ENCODE measurements at places on chromosomes 7 and 10.

- DNase-seq, result no peak
Observed at GRCh38 chr10:110222641-110223297, 15.4 kb downstream of the MXI1 start.

GRCh38 chr7:841943-842342 lies 9.7 kb downstream of the SUN1 start:
- DNase-seq, result no peak

DNA sequence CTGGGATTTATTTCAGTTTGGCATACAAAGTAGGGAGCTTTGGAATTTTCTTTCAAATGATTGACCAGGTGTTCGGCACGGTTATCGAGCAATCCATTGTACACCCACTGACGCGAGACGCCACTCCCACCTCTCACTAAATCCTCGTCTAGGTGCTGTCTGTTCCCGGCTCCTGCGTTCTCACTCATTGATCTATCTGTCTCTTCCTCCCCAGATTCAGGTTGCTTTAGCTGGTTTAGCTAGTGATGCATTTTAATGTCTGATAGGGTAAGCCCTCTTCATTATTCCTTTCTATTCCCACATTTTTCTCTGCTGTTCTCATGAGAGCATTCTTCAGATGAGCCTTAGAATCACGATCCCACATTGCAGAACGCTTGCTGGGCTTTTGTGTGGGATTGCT lies 91.7 kb downstream of the ELFN1 start:
- DNase-seq, result no peak

- no peak for DNase-seq
Observed at GRCh38 chr7:36860681-36861080, 136.4 kb upstream of the AOAH start.

DNA sequence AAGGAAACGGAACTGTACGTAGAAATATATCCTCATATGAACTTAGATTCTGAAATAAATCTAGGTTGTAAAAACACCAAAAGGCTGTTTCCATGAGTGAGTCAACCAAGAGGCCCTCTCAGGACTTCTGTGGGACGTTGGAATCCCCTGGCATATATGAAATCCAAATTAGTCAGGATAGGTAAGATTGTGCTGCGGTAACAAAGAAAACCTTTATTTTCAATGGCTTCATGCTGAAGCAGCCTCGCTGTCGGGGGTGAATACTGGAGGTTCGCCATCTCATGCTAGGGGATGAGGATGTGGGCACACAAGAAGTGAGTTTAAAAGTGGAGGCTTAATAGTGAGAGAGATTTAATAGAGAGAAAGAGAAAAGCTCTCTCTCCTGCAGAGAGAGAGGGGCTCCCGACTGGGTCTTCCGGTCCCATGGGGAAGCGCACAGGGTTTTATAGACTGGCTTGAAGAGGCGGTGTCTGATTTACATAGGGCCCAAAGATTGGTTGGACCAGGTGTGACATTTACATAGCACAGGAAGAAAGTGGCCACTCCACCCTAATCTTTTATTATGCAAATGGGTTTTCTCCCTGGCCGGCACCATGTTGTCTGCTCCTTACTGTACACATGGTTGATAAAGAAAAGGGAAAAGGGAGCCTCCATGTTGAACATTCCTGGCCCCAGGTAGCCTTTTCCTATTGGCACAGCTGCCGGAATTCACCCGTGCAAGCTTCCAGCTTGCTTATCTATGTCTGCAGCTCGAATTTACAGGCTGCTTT lies 52.3 kb upstream of the SEPHS1 start:
- DNase-seq, result no peak

- no peak for DNase-seq
Observed at GRCh38 chr7:132485600-132486273, 90.5 kb downstream of the PLXNA4 start.

DNA sequence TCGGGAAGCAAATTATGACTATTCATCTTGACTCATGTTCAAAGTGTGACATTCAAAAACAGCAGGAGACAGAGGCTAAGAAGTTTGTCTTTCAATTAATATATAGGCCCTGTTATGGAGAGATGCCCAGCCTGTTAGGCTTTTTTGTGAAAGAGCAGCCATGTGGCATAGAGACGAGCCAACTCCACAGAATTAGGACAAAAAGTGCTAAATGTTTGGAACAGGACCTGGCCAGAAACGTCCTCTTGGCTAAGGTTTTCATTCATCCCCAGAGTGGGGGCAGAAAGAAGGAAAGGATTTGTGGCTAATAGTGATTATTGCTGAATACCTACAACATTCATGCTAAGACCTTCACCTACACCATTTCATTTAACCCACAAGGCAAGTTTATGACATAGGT lies 324.7 kb upstream of the NPVF start:
- no peak for DNase-seq

- no peak for DNase-seq
Observed at GRCh38 chr7:133723044-133723443, 404.1 kb upstream of the LRGUK start.

DNA sequence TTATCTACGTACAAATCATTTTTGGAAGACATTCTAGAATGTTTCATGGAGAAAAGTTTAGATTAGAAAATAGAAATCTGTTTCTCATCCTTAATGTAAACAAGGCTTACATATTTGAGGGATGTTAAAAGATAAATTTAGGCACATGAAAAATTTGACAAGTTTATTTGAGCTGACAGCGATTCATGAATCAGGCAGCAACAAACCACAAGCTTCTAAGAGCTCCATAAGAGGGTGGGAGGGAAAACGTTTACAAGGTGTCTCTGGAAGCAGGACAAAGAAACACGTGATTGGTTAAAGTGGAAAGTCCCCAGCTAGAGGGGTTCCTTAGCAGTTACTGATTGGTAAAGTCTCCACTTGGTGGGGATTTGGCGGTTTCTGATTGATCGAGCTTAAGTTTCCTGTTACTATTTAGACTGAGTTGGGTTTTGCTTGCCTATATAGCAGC lies 228.9 kb upstream of the PITRM1 start:
- no peak for DNase-seq

- DNase-seq, result no peak
Observed at GRCh38 chr10:11856678-11857077, 33.5 kb downstream of the PROSER2 start.

DNA sequence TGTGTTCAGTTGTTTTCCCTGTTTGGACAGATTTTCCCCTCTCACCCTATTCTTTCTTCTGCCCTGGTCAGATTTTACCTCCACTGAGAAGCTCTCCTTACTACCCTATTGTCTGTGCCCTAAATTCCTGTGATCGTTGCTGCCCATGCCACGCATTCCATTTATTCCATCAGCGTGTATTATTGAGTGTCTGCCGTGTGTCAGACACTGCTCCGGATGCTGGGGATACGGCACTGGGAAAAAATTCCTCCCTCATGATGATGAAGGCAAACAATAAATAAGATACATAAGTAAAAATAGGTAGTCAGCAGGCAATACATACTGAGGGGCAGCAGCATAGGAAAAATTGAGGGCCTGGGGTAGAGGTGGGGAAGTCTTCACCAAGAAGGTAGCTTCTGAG lies 86.8 kb downstream of the FANK1 start:
- no peak for DNase-seq

- no peak for DNase-seq
Observed at GRCh38 chr7:75734586-75735458, 3.9 kb downstream of the HIP1 start.

- DNase-seq, result no peak
Observed at GRCh38 chr7:135224027-135224426, 9.6 kb upstream of the STRA8 start.

DNA sequence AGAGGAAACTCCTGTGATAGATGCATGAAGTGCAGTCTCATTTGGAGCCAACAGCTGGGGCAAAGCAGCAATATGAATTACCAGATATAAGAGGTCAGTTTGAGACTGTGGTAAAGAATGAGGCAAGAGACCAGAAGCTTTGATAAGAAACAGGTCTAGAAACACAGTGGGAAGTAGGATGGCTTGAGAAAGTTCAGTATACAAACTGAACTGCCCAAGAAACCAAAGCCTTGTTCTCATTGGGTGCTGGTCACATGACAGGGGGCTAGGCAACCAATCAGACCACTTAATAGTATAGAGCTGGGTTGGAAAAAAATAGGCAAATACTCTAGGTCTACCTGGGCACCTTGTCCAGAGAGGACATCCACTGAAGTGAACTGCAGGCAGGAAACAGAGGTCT lies 46.2 kb upstream of the PLCE1 start:
- DNase-seq, result no peak

GRCh38 chr7:67896721-67897120 lies 900.1 kb downstream of the TYW1 start:
- DNase-seq, result no peak

- no peak for DNase-seq
Observed at GRCh38 chr10:114206902-114207301, 27.7 kb downstream of the TDRD1 start.

- DNase-seq, result no peak
Observed at GRCh38 chr7:95950698-95951097, 178.3 kb downstream of the DYNC1I1 start.

DNA sequence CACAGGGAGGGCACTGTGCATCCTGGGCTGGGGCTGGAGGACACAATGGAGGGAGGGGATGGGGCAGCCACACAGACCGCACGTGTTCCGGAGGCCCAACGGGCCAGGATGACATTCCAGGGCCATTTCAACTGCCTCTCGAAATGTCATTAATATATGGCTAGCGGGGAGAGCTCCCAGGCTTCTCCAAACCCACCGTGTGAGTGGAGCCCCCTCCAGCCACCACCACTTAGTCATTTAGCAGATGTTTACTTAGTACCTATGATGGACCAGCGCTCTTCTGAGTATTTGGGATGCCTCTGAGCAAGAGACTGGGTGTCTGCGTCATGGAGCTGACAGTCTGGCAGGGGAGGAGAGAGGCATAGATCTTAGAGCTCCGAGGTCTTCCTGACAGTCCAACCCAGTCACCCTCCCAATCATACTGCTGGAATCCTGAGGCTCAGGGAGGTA lies 107.3 kb downstream of the ZMIZ1 start:
- DNase-seq, result no peak

GRCh38 chr10:126179637-126180036 lies 208.6 kb downstream of the ADAM12 start:
- no peak for DNase-seq

DNA sequence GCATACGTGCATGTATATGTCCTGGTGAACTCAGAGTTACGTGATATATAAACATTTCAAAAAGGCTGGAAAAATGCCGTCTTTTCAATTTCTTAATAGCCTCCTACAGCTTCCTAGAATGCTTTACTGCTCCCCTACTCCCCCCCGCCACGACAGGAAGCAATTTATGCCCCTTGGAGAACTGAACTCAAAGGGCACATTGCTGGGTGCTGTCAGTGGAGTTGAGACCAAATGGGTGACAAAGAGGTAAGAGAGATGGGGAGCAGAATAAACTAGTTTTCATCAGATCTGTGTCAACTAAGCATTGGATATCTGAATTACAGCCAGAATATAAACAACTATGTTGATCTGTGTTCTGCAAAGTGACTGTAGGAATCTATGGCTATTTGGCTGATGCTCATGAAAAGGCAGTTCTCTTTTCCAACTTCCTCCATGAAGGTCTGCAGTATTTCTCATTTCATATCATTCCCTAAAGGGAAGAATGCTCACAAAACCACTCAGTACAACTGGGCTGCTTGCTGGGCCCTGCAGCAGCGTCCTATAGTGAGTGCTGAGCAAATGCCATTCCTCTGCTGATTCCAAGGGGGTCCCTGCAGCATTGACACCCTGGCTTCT lies 171.3 kb upstream of the HPS1 start:
- no peak for DNase-seq

GRCh38 chr7:27164367-27165088 lies 809 bp downstream of the HOXA9 start:
- no peak for DNase-seq

GRCh38 chr10:75497997-75498883 lies 66.8 kb downstream of the LRMDA start:
- no peak for DNase-seq
